CD4-positive, alpha-beta T cell treated with Interleukin-4 for 4 hours (primary cell): ENCODE measurements at places on chromosomes 5 and 9.
A peak's percentile ranks its signal among the peaks of the same experiment; 100 is the strongest.

DNA sequence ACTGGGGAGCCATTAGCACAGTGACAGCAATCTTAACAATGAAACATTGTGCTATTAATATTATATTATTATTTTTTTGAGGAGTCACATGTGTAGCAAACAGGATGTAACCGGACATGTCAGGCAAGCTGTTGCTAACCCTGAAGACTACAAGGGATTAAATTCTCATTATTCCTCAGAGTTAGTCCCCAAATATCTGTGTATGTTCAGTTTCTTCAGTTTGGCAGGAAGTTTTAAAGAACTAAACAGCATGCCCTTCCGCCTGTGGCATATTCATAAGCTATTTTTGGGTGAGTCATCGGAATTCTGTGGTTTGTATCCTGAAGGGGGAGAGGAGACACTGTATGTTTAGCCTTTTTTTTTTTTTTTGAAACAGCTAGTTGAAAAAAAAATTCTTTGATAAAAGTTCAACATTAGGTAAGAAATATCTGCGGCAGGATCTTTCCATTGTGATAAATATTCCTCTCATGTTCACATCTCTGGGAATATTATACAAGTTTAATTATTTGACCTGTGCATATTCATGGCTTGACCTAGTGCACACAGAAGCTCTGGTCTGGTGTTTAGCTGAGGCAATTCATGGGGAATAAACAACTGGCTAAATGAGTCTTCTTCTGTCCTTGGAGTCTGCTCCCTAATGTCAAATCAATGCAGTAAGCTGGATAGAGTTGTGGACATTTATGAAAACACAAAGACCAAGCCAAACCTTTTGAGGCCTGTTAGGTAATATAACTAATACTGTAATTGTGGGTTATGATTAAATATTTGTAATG lies 202.7 kb upstream of the CDKN2B start:
- DNase-seq, result no peak

- no peak for DNase-seq
Observed at GRCh38 chr5:160747559-160747958, 104.5 kb downstream of the ATP10B start.

- no peak for DNase-seq
Observed at GRCh38 chr9:91494751-91495150, 71.1 kb upstream of the NFIL3 start.

DNA sequence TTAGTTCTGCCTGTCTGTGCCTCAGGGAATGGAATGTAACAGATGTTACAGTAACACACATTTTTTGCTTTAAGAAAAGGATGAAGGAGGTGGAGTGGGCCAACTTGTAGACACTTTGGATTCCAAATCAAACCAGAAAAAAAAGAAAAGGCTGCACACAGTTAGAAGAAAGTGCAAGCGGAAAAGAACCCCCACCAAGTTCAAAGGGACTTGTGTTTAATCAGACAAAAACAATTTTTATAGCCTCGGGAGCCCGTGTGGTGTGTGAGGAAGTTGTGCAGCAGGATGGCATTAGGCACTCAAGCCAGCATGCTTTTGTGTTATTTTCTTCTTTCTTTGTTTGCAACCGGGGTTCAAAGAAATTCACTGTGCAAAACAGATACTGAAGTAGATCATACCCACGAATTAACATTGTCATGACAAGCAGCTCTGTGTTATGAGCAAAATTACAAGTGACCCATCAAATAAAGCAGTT lies 189.5 kb downstream of the SEMA5A start:
- DNase-seq, result no peak

DNA sequence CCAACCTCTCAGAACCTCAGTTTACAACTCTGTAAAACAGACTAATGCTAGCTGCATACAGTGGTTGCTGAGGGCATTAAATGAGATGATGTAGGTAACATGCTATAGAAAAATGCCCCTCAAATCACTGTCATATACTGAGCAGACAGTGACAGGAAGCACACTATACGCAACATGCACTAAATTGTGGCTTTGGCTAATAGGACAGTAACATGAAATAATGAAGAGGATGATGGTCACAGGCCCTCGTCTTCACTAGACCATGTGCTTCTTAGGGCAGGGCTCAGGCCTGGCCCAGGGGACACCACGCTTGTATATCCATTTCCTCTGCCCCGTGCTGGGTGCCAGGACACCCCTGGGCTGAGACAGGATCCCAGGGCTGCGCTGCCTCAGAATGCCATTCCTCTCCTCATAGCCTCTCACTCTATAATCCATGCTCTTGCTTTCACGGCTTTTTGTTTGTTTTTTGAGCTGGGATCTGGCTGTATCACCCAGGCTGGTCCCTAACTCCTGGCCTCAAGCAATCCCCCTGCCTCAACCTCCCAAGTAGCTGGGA lies 18.9 kb downstream of the CSF1R start:
- DNase-seq, result no peak

- DNase-seq, result no peak
Observed at GRCh38 chr5:501105-501830, 23.0 kb downstream of the SLC9A3 start.

DNA sequence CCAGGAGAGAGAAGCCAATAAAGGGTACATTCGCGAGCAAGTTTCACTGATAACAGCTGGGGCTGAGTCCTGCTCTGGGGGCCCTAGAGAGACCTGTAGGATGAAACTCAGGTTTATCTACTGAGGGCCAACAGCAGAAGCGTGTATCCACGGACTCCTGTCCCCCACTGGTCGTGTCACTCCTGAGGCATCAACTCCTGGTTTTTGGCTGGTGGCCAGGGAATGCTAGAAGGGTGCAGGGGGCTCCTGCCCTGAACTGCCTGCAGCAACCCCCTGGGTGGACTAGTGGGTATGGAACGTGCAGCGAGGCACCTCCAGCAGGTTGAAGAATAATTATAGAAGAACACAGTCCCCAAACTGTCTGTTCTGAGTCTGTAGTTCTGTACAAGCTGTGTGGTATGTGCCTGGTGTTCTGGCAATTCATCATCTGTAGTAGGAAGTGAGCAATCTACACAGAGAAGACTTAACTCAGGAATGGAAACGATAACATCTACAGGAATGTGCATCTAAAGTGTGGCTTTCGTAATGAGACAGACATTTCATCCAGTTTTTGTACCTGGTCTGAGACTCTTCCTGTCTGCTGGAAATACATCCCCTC lies 64.5 kb upstream of the GNA14 start:
- DNase-seq, result no peak

DNA sequence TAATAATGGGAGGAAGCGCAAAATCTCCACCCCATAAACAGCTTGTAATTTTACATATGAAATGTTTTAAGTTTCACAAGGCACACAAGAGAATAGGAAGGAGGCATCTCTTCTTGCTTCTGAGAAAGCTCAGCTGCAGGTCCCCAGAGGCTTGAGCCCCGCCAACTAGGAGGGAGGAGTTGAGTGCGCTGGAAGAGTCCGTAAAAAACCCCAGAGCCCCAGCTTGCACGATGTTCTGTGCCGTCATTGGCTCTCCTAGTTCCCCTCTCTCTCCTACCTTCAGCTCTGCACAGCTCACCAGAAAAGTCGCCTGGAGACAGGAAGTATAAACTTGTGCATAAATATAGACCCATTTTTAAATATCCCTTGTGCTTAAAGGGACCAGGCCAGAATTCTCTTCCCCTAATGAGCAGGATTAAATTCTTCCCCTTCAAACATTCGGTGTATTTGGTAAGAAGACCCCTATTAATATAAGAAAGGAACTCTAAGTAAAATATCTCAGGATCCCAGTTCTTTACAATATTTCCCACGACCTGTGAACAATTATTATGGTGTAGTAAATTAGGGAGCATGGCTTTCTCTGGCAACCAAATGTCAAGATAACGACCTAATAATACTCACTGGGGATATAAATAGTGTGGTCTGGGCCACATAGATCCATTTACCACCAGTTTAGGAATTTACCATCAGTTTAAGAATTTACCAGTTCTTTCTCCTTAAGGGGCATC lies 13.7 kb downstream of the GLRX start:
- peak; percentile 90 for DNase-seq

- peak; percentile 80 for DNase-seq
Observed at GRCh38 chr9:75001719-75002421, 26.2 kb downstream of the CARNMT1 start.

- DNase-seq, result no peak
Observed at GRCh38 chr5:4639946-4640345, 500.2 kb upstream of the ADAMTS16 start.

DNA sequence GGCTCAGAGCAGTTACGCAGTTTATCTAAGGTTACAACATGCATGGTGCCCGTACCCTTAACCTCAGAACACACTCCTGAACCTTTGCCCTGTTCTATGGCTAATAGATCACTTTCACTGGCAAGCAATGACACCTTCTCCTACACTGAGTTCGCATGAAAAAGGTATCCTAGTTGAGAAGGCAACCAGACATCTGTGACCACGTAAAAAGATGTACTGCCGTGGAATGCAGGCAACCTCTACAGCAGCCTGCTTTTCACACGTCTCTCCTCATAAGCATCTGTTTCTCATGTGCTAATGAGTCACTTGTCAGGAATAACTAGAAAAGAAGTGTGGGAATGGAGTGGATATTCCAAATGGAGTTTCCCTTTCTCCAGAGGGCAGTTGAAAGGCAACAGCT lies 71.4 kb downstream of the FBXO38 start:
- no peak for DNase-seq

DNA sequence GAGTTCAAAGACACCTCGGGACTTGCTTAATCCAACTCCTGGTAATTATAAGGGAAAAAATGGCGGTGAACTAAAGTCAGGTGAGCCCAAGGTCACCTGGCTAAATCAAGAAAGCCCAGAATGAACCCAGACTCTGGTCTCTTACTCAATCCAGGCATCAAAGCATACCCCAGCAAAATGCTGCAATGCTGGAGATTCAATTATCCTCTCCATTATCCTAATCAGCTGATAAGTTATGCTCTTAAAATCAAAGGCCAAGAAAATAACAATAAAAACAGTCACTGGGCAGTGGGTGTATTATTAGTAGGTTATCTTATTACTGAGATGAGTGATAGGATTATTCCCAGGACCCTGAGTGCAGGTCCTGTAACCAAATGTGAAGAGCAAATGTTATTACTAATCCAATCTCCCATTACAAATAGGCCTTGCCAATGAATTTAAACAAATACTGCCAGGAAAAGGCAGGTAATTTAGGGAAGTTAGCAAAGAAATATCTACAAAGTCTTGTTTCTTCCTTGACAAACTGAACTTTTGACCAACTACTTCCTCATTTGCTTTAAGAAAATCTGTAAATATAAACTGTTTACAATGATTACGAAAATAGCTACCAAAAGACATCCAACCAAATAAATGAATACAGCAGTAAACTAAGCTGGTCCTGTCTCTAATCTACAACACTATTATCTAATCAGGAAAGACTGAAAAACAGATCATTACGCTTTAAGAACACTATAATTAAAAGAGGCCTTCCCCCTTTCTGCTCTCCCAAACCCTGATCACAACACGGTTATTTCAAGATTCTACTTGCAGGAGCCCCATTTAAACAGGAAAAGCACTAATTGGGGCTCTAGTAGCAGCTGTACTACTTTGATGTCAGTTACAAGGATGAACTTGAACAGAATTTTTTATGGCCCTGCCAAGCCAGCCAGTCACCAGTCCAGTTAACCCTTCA lies 103.2 kb downstream of the MED27 start:
- no peak for DNase-seq

DNA sequence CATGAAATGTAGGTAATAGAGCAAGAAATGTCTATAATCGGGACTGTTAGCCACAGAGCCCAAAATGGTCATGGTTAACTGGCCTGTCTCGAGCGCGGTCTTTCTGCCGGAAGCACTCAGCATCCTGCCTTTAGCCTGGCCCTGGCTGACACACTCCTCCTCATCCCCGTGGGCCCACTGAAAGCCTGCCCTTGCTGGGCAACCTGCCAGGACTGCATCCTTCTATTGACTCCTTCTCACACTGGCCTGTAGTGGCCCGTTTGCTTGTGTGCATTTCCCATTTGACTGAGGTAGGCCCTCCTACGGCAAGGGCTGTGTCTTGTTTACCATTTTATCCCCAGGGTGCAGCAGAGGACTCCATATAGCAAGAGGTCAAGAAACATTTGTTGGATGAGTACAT lies 215.7 kb downstream of the ATPSCKMT start:
- no peak for DNase-seq

DNA sequence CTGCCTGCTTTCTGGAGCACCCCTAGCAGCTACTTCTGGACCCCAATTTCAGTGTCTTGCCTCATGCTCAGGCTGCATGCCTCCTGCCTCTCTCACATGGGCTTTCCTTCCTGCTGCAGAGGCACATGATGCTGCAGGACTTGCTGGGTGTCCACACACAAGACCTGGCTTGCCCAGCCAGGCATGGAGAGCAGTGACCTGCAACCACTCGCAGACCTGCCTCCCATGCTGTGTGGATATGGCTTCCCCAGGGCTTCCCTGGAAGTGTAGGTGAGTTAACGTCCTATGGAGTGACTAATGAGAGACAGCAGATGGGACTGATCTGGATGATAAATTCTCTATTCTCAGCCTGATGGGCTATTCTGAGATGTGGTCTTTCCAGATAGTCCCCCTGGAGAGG lies 53.2 kb upstream of the SMIM32 start:
- no peak for DNase-seq

- no peak for DNase-seq
Observed at GRCh38 chr5:89303033-89303480, 420.1 kb upstream of the MEF2C start.

DNA sequence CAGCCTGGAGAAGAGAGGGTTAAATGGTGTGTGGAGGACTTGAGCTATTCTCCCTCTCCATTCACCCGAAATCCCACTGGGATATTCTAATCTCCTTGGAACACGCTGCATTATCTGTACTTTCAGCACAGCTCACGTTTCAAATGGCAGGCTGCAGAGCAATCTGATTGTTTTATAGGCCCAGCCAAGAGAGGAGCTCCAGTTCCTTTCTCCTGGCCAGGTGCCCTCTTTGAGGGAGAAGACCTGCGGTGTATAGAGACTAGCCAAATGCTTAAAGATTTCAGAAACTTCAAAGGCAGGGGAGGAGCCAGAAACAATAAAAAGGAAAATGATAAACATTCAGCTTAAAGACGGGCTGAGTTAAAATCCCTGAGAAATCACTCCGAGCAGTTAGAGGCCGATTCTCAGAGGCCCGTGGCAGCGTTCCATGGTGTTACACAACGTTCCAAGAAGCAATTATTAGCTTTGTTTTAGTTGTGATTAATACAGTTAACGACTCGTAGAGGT lies 564.0 kb upstream of the KLF4 start:
- DNase-seq, result no peak

GRCh38 chr5:14672484-14673394 lies 8.2 kb downstream of the OTULIN start:
- no peak for DNase-seq

GRCh38 chr9:134597957-134598883 lies 43.4 kb upstream of the COL5A1 start:
- no peak for DNase-seq

- DNase-seq, result no peak
Observed at GRCh38 chr5:148746826-148747535, 79.4 kb upstream of the ADRB2 start.

DNA sequence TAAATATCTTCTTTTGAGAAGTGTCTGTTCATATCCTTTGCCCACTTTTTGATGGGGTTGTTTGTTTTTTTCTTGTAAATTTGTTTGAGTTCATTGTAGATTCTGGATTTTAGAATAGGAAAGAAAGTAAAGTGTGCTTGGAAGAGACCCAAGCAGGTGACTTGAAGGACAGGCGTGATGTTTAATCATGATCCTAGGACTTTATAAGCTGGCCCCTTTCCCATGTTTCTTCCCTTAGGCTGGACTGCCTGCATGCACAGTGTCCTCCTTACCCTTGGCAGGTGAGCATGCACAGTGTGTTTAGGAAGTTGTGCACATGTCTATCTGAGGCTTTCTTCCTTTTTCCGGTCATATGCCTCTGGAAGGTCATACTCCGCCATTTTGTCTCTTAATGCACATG lies 61.3 kb downstream of the ISOC1 start:
- DNase-seq, result no peak
